Activated CD4-positive, alpha-beta T cell treated with anti-CD3 and anti-CD28 coated beads, Interleukin-2, amount 50 U/mL, for 16 hours (primary cell): ENCODE measurements at places on chromosomes 5 and 9.

- no peak for DNase-seq
Measured at GRCh38 chr5:149870232-149870631, 74.4 kb downstream of the PDE6A start.

- no peak for DNase-seq
Measured at GRCh38 chr9:89821081-89821480, 216.3 kb downstream of the GADD45G start.

DNA sequence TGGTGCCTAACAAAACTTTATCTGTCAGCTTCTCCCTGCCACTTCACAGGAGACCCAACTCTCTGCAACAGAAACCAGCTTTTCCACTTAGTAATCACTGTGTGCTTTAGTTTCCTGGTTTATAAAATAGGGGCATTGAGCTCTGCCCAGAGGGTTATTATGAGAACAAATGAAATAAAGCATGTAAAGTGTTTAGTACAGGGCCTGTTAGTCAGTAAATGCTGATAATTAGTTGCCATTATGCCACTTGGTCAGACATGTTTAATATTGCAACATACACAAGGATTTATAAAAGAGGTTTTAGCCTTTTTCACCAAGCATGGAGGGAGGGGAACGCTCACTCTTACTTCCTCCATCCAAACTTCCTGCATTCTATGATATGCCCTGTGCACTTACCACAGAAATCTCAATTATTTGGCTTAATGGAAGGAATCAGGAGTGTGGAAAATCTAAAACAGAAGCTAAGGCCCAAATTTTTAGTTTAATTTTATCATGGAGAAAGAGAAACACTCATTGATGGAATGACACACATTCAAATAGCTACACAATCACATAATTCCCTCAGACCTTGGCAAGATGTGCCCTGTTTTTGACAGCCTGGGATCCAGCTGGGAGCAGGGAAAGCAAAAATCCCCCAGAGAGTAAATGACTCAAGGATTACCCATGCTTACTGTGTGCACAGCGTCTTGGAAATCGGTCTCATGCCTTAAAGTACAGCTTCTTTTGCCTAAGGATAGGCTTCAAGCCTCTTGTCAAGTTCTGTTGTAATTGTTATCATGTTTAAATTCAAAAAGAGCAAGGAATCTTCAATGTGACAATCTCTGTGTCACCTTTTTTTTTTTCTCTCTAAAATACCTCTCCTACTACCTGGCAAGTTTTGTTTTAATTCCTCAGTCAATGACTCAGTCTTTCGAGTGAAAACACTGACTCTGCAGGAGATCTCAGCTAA lies 34.0 kb downstream of the ZNF474 start:
- no peak for DNase-seq

DNA sequence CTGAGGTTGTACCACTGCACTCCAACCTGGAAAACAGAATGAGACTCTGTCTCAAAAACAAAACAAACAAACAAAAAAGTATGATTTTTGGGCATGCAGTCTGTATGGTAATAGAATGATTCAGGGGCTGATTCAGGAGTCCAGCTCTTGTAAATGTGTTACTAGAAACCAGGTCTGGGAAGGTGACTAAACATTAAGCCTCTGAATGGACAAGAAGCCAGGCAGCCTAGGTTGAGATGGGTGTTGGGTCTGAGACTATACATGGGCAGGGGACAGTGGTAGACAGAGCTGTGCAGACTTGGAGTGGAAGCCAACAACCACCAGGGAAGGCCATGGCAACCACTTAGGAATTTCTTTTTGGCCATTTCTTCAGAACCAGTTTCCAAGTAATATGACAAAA lies 64.9 kb upstream of the TLE1 start:
- no peak for DNase-seq

- DNase-seq = no peak
Measured at GRCh38 chr5:154220625-154221024, 30.1 kb downstream of the GALNT10 start.

GRCh38 chr5:57750891-57751290 lies 268.3 kb upstream of the ACTBL2 start:
- no peak for DNase-seq

DNA sequence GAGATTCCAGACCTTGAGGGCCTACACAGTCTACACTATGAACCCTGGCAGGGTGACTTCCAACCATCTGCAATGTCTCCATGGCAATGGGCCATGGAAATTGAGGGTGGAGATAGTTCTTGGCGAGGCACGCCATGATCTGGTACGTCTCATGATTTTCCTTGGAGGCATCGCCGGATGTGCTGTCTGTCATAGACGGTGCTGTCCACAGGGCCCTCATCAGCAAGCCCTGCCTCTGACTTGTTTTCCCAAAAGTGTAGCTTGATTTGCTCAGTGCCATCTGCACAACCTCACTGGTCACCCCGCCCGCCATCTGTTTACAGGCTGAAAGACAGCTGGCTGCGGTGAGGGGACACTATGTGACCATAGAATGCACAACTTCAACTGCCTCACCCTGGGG lies 73.5 kb downstream of the BOD1 start:
- DNase-seq = no peak

DNA sequence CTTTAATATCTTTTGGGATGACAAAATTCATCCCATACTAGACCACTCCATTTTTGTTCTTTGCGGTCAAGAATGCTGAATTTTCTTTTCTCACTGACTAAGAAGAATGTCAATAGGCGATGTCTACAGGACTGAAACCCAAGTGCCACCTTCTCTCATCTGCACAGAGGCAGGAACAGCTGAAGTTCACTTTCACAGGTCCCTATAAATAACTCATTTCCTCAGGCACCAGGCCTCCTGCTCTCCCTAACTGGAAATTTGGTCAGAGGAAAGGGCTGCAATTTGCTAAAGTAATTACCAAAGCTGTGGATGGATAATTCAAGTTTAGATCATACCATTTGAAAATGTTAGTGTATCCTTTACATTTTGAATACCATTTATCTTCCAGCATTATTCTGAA lies 142.9 kb downstream of the DIRAS2 start:
- DNase-seq = no peak

DNA sequence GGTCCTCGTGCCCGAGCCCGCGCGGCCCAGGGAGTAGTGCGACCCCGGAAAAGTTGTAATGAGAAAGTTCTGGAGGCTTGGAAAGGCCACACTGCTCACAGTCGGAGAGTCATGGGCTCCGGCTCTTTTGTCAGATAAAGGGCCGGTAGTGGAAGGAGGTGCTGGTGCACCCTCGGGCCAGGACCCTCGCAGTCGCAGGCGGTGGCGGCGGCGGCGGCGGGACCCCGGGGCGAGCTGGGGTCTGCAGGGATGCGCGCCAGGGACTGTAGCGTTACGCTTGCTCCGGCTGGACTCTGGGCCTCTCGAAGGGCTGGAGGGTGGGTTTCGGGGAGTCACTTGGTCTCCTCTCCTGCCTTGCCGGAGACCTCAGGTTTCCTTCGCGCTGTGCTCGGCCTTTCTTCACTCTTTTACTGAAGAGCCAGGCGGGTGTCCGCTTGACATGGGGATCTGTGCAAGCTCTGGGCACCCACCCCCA lies 1.5 kb downstream of the RORB start:
- DNase-seq = no peak
